ENCODE measurements at places on chromosomes 3 and 15.

GRCh38 chr15:64024172-64025050 is 21.9 kb downstream of the DAPK2 start:
- DNase-seq = no peak

GRCh38 chr3:10962481-10963036 is 30.0 kb upstream of the SLC6A1 start:
- DNase-seq = no peak

- DNase-seq = no peak
These were observed 261.4 kb upstream of the HES1 start for GRCh38 chr3:193874512-193874911.

GRCh38 chr3:217099-217813 is 20.7 kb downstream of the CHL1 start:
- no peak for DNase-seq

GRCh38 chr3:196216089-196216564 is at the start of gene SLC51A:
Gene SLC51A (plus strand): TSS chr3:196216534. CDS start chr3:196216713, 179 bp downstream.
- DNase-seq = no peak

All from umbilical cord (tissue), 2 donors.